ENCODE measurements at places on chromosomes 2 and 18.

- DNase-seq: peak; percentile 54
Measured at GRCh38 chr18:76686737-76687231, 135.6 kb upstream of the ZNF236 start.

GRCh38 chr18:48858676-48859075, 92.1 kb downstream of the SMAD7 start:
- DNase-seq: no peak

DNA sequence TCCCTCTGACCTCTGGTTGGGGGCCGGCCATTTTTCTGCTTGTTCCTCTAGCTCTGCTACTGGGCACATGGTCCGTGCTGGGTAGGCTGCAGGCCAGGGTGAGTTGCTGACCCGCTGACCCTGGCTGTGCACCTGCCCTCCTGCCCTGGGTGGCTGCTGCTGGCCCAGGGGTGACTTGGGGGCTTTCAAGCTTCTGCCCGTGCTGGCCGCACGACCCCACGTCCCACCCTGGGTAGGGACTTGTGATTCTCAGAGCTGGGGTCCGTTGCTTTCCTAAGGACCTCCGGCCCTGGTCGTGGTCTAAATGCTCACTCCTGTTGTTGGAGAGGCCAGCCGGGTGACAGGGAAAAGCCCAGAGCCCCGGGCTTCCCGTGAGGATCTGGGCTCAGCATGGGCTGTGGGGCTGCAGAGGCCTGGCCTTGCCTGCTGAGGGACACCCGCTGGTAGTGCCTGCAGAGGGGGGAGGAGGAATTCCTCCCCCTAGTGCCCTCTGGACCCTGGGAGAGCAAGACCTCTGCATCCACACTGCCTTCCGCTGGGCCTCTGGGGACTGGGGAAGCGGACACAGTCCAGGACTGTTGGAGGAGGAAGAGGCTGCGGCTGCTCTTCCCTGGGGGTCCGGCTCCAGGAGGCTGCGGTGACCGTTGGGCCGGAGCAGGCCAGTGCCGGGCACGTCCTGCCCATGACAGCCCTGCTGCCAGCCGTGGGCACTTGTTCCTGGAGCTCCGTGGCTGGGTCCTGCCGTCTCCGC, 6.3 kb upstream of the GAL3ST2 start:
- no peak for DNase-seq

DNA sequence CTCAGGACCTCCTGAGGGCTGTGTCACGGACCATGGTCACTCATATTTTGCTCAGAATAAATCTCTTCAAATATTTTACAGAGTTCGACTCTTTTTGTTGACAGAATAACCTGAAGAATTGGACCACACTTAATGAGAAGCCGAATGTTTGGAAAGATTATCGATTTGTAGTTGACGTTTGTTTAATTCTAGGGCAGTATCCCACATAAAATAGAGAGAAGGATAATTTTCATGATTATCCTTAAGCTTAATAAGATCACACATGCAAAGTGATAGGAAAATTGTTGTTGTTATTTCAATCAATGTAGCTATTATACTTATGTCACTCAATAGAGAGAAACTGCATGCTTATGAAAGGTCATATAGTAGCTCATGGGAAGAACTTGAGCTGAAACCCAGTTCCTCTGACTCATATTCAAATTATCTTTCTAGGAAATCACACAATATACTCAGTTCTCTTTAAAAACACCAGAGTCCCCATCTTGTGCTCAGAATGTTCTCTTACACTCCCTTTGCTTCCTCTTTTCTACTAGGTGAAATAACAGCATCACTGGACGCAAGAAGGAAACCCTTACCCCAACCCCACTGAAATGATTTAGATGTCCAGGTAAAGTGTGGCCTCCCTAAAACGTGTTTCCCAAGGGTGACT, 982.1 kb downstream of the TSN start:
- no peak for DNase-seq

GRCh38 chr18:35524226-35524625, 26.5 kb upstream of the INO80C start:
- peak; percentile 47 for DNase-seq

- DNase-seq: peak; percentile 37
Measured at GRCh38 chr18:36187826-36188721, 777 bp downstream of the MOCOS start.

DNA sequence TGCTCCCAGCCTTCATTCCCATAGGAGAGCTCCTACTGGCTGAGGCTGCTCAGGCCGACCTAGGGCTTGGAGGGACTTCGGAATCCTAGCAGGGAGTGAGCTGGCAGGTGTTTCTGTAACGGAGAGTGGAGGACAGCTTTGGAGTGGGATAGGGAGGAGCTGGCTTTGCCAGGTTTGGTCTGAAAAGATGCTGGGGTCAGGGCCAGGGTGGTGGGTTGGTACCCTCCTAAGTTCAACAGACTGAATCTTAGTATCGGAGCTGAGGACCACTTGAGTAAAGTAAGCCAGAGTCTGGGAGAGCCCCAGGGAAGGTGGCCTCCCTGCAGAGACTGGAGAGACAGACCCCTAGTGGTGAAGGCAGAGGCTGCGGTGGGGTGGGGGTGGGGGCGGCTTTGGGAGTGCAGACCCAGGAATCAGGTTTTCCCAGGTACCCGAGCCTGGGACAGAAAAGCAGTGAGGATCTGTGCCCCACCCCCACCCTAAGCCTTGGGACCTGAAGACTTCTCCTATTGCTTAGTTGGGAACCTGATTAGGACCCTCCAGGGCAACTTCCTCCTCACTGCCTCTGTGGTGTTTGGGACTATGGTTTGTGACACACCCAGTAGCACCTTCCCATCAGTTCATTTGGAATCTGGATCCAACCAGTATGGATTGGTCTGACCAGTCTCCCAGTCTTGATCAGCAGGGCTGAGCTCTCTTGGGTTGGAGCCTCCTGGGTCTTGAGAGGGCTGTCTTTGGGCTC, 3.0 kb downstream of the CNNM4 start:
- DNase-seq: no peak
